Stimulated activated CD8-positive, alpha-beta memory T cell treated with anti-CD3 and anti-CD28 coated beads, Interleukin-15, amount 100 ng/mL, for 1 hour (primary cell): ENCODE measurements at places on chromosomes 13 and 19.

GRCh38 chr19:53037101-53038097 is 7.1 kb upstream of the ERVV-2 start:
- DNase-seq = no peak

- no peak for DNase-seq
Measured at GRCh38 chr13:49890376-49890775, 45.8 kb downstream of the SPRYD7 start.

- DNase-seq = no peak
Measured at GRCh38 chr19:43229315-43229714, 23.9 kb upstream of the PSG4 start.

DNA sequence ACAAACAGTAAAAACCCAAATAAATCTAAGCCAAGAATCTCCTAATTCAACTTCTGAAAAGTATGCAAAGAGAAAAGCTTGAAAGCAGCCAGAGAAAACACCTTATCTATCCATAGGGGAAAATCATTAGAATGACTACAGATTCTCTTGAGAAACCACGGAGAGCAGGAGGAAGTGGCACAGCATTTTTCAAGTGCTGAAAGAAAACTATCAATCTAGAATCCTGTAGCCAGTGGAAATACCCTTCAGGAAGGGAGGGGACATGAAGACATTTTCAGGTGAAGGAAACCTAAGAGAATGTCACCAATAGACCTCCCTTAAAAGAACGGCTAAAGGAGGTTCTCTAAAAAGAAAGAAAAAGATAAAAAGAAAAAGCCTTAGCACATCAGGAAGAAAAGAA is 66.2 kb upstream of the XPO4 start:
- no peak for DNase-seq

- DNase-seq = no peak
Measured at GRCh38 chr19:18999016-18999758, 34.1 kb downstream of the SUGP2 start.

- no peak for DNase-seq
Measured at GRCh38 chr13:79659121-79659521, 178.2 kb downstream of the NDFIP2 start.

- DNase-seq = no peak
Measured at GRCh38 chr13:81078048-81078447, 737.1 kb upstream of the SPRY2 start.

DNA sequence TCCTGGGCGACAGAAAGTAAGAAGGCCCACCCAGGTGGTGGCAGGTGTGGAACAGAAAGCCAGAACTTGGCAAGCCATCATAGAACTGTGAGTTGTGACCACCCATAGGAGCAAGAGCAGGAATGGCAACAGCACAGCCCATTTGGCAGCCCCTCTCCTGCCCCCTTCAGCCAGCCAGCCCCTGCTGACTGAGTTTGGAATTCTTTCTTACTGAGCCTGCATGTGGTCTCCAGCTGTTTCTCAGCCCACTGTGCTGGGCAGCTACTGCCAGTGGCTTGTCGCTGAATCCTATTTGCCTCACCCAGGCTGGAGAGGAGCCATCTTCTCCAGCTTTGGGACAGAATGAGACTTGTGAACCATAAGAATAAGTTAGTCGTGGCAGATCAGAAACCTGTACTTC is 28.3 kb downstream of the CNMD start:
- DNase-seq = no peak

GRCh38 chr19:14333101-14333871 is 48.0 kb upstream of the ADGRE5 start:
- no peak for DNase-seq

GRCh38 chr19:19120308-19121231 is 17.7 kb downstream of the TMEM161A start:
- DNase-seq = no peak

GRCh38 chr13:110770678-110771077 is 57.2 kb downstream of the ING1 start:
- DNase-seq = no peak

- DNase-seq = no peak
Measured at GRCh38 chr13:43095771-43096719, 72.7 kb downstream of the DNAJC15 start.

DNA sequence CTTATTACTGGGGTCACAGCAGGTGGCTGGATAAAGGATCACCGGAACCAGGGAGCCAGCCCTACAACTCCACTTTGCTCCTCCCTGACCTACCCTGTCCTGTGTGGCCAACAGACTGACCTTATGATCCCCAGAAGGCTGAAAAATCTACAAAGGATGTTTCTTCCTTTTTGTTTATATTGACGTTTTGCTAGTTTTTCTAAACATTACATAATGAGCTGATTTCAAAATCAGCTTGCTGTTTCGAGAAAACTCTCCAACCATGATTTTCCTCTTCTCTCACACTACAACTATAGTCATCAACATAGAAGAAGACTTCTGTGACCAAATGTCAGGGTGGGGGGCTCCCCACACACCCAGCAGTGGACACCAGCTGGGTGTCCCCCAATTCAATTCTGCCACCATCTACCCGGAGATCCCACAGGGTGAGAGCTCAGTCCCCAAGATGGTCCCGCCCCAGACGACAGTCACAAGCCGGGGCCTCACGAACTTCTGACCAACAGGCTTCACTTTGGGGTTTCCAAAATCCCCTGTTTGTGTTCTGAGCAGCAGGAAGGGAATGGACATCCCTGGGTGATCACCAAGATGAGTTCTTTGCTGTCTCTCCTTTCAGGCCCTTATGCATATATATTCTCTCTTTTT is 35.0 kb downstream of the ZNF536 start:
- no peak for DNase-seq

GRCh38 chr19:3599776-3600187 is 6.9 kb downstream of the TBXA2R start:
- DNase-seq = no peak

- no peak for DNase-seq
Measured at GRCh38 chr13:105848494-105848893, 687.0 kb downstream of the EFNB2 start.

GRCh38 chr13:93889430-93889951 is 590.0 kb downstream of the DCT start:
- DNase-seq = no peak

DNA sequence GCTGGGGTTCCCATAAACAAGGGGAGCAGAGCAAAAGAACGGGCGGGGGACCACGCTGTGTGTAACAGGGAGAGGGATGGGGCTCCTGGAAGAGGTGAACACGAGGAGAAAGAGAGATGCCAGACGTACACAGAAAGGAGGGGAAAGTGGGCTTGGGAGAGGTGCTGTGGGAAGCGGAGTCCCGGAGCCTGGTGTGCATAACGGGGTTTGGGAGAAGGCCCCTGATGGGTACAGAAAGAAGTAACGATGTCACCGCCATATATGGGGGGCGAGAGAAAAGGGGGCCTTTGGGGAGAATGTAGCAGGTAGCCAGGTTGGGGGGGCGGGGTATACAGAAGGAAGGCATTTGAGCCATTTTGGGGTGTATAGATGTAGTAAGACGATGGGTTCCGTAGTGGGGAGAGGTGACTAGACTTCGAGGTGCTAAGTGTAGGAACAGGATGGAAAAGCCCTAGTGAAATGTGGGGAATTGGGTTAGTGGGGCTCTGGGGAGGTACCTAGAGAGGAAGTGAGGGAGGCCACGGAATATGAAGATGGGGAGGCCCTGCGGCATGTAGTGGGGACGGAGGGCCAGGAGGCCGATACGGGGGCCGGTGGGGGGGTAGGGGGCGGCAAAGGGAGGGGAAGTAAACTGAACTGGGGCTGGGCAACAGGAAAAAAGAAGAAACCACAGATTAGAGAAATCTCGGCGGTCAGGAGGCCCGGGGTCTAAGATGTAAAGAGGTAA is 787 bp downstream of the ZNF580 start:
- no peak for DNase-seq

DNA sequence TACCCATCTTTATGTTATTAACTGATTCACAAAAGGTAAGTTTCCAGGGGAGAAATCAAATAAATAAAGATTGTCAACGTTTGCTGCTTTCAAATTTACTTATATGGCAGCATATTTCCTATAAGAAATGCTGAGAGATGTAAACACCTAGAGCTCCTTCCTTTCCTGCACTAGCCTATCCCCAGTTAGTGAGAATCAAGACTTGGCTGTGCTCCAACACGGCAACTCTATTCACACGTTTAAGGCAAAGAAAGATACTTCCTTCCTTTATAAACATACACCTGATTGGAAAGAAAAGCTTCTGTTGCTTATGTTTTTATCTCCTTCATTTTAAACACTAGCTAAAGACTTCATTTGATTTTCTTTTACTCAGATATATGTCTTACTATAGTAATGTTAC is 107.0 kb downstream of the PCDH9 start:
- DNase-seq = no peak

- no peak for DNase-seq
Measured at GRCh38 chr13:105773863-105774538, 761.5 kb downstream of the EFNB2 start.

- DNase-seq = no peak
Measured at GRCh38 chr13:44780591-44781280, 204.6 kb upstream of the TSC22D1 start.

DNA sequence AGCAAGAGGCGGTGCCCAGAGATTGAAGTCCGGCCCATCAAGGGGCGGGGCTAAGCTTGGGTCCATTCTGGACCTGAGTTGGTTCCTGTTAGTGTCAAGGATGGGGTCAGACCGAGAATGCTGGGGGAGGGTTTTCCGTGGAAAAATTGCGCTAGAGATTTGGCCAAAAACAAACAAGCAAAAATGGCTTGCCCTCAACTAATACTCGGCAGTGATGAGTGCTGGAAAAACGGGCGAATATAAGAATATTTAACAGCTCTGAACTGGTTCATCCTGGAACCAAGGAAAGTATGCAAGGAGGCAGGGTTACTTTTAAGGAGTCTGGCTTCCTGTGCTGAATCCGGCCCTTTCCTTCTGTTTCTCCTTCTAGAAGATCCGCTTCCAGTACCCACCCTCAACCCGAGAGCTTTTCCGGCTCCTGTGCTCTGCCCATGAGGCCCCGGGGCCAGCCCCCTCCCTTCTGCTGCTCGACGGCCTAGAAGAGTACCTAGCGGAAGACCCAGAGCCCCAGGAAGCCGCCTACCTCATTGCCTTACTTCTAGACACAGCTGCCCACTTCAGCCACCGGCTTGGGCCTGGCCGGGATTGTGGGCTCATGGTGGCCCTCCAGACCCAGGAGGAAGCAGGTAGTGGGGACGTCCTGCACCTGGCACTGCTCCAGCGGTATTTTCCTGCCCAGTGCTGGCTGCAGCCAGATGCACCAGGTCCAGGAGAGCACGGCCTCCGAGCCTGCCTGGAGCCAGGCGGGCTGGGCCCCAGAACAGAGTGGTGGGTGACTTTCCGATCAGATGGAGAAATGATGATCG is 880 bp downstream of the SWSAP1 start:
- peak; percentile 40 for DNase-seq
